ENCODE measurements at places on chromosomes 3 and 15.

DNA sequence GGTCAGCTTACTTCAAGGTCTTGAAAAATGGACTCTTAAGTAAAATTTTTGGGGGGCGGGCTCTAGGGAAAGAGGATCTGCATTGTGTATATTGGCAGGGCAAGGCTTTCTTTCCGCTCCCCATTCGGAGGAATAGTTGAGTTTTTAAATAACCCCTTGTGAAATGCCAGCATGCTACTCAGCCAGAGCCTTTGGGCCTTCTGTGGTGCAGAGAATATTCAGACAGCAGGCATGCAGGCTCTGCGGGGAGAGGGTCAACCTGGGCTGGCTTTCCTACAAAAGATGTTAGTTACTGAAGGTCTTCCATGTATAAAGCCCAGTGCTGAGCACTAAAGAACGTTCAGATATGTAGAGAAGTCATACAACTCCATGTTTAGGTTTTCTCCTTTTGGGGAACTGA, 40.6 kb downstream of the ADAMTSL3 start:
- DNase-seq = no peak

DNA sequence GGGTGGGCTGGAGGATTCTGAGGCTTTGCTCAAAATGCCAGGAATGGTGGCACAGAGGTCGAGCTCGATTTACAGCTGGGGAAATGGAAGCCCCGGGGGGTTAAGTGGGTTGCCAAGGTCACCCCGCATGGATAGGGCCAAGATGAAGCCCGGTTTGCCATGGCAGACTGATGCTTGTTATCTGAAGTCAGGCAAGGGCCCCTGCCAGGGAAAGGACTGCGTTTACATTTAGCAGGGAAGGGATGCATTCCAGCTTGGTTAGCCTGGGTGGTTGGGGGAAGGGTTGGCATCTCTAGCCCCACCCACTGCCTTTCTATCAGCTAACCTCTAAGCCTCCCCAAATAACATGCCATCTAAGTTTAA, 79.0 kb downstream of the RPLP1 start:
- DNase-seq = no peak

- peak; percentile 50 for DNase-seq
Measured at GRCh38 chr3:38843898-38844297, 27.9 kb upstream of the SCN10A start.

- DNase-seq = no peak
Measured at GRCh38 chr15:96285729-96286254, 44.7 kb upstream of the NR2F2 start.
